ENCODE measurements at places on chromosomes 11 and 22. TPM values are rescaled to one million over a fixed set of nuclear protein-coding genes. Genes with fewer than 3 reads are reported as not detected.

DEUP1 gene
- not detected for total RNA-seq

RAC2 gene
- 1.3 TPM for total RNA-seq

ZDHHC5 gene
- 34.8 TPM for total RNA-seq

SEC14L2 gene
- total RNA-seq = 5.4 TPM

SCN3B gene
- 0.09 TPM for total RNA-seq

NLRP6 gene
- total RNA-seq = not detected

FGF19 gene
- 0.12 TPM for total RNA-seq

SYT9 gene
- total RNA-seq = not detected

OR52E6 gene
- total RNA-seq = not detected

GRAMD1B gene
- 279 TPM for total RNA-seq

MS4A13 gene
- total RNA-seq = not detected

SERPING1 gene
- total RNA-seq = not detected

POLR2F gene
- total RNA-seq = 50.0 TPM

FIBIN gene
- total RNA-seq = not detected

TESMIN gene
- 5.1 TPM for total RNA-seq

DGCR8 gene
- 15.2 TPM for total RNA-seq

PANX2 gene
- total RNA-seq = 4.2 TPM

PRDM10 gene
- 3.9 TPM for total RNA-seq

PRG2 gene
- not detected for total RNA-seq

RAD9A gene
- 4.2 TPM for total RNA-seq

PHETA2 gene
- total RNA-seq = 1.8 TPM

HORMAD2 gene
- not detected for total RNA-seq

ZP1 gene
- total RNA-seq = not detected

NLRP14 gene
- total RNA-seq = 0.07 TPM

TRMU gene
- total RNA-seq = 30.7 TPM

MUC2 gene
- total RNA-seq = not detected

INS gene
- total RNA-seq = not detected

Data from NCI-H460 (cell line).